ENCODE measurements at places on chromosomes 5 and 9. TPM values are rescaled to one million over a fixed set of nuclear protein-coding genes. Genes with fewer than 3 reads are reported as not detected.

GRCh38 chr5:64147849-64148441 lies 17.7 kb upstream of the RNF180 start:
- H3K27ac ChIP-seq = no peak overlapping the region
- H3K4me1 ChIP-seq = peaks cover 8% of the 10 kb centered on the region
- no peaks in the 10 kb centered on the region for H3K27me3 ChIP-seq
- peak; percentile 18 for DNase-seq
- no peaks in the 10 kb centered on the region for H3K36me3 ChIP-seq

- H3K4me1 ChIP-seq = peaks cover 17% of the 10 kb centered on the region
- DNase-seq = no peak
- H3K36me3 ChIP-seq = no peaks in the 10 kb centered on the region
- no peaks in the 10 kb centered on the region for H3K27me3 ChIP-seq
Measured at GRCh38 chr9:136117916-136118319, 757 bp downstream of the TMEM250 start.

DNA sequence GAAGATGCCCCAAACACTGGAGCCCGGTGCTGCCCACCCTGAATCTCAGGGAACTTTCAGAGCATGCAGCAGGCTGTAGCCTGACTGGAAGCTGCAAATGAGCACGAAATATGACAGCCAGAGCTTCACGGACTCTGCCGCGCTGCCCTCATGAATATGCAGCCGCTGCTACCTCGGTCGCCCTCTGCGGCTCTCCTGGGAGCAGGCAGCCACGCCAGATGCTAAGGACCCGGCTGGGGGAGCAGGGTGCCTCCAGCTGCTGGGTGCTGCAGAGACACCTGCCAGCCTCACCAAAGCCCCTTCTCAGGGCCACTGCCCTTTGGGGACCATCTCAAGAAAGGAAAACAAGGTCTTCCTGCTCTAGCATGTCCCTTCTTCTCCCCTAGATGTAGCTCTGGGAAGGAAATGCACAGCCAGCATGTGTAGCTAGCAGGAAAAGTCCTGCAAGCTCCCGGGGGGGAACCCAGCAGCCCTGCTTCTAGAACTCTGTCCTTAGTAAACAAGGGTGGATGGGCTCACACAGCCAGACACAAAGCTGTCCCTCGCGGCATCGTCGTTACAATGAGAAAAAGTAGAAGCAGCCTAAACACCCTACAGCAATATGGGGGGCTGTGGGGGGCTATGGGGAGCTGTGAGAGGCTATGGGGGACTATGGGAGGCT lies 56.8 kb upstream of the OLFM1 start:
- no peaks in the 10 kb centered on the region for H3K27me3 ChIP-seq
- H3K27ac ChIP-seq = no peak overlapping the region
- H3K36me3 ChIP-seq = no peaks in the 10 kb centered on the region
- H3K4me1 ChIP-seq = no peaks in the 10 kb centered on the region

GRCh38 chr5:56663523-56663922 lies 151.8 kb upstream of the MAP3K1 start:
- H3K36me3 ChIP-seq = no peaks in the 10 kb centered on the region
- no peaks in the 10 kb centered on the region for H3K4me1 ChIP-seq
- H3K4me3 ChIP-seq = no peak overlapping the region
- DNase-seq = no peak
- H3K27ac ChIP-seq = no peak overlapping the region

DNA sequence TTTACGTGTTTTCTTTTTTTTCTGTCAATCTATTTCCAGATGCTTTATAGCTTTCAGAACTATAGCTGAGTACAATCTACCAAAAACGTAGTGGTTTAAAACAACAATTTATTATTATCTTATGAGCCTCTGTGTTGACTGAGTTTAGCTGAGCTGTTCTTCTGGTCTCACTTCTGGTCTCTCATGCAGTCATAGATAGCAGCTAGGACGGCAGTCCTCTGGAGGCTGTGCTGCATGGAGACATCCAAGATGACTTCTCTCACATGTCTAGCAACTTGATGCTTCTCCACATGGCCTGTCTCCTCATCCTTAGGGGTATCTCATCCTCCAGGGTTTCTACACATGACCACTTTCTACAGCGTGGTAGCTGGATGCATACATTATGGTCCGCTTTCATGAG lies 22.0 kb upstream of the RAD23B start:
- no peaks in the 10 kb centered on the region for H3K27me3 ChIP-seq
- no peak overlapping the region for H3K27ac ChIP-seq
- no peak for DNase-seq

DNA sequence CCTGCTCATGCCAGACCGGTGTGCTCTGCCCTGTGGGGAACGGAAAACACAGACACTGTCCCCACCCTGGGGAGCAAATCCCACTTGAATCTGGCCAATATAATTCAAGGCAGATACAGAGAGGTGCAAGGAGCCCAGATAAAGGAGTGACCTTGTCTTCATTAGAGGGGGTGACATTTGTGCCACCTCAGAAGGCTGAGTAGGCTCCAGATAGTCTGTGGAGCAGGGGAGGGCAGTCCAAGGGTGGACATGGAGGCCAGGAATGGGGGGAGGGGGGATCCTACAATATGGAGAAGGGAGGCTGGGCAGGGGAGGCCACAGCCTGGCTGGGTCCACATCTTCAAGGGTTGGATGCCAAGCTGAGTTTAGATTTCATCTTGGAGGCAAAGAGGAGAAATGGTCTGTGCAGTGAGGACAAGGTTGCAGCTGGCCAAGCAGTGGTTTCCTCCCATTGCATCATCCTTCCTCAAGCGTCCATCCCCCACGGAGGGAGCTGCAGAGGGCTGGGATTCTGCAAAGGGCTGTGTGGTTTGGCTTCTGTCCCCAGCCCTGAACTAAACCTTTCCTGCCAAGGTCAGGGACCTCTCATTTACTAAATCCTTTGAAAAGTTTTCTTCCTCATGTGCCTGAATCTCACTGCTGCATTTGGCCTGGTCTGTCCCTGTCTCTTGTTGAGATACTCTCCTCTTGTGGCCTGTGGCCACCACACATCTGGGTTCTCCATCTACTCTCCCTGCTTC lies 60.1 kb downstream of the GALNT12 start:
- peaks cover 8% of the 10 kb centered on the region for H3K27me3 ChIP-seq
- no peak overlapping the region for H3K27ac ChIP-seq
- H3K4me1 ChIP-seq = peaks cover 10% of the 10 kb centered on the region
- H3K4me3 ChIP-seq = no peak overlapping the region

- H3K36me3 ChIP-seq = no peaks in the 10 kb centered on the region
- DNase-seq = no peak
- H3K27me3 ChIP-seq = no peaks in the 10 kb centered on the region
- no peak overlapping the region for H3K4me3 ChIP-seq
Measured at GRCh38 chr9:70382709-70383605, 31.5 kb downstream of the KLF9 start.

GRCh38 chr9:6356441-6356840 lies 28.3 kb downstream of the TPD52L3 start:
- H3K27ac ChIP-seq = no peak overlapping the region
- no peaks in the 10 kb centered on the region for H3K36me3 ChIP-seq
- H3K27me3 ChIP-seq = no peaks in the 10 kb centered on the region
- H3K4me3 ChIP-seq = no peak overlapping the region
- DNase-seq = no peak
- no peaks in the 10 kb centered on the region for H3K4me1 ChIP-seq

- no peaks in the 10 kb centered on the region for H3K36me3 ChIP-seq
- peaks cover 18% of the 10 kb centered on the region for H3K4me1 ChIP-seq
- no peaks in the 10 kb centered on the region for H3K27me3 ChIP-seq
- DNase-seq = peak; percentile 60
Measured at GRCh38 chr9:89421595-89421994, 76.3 kb downstream of the SEMA4D start.

DNA sequence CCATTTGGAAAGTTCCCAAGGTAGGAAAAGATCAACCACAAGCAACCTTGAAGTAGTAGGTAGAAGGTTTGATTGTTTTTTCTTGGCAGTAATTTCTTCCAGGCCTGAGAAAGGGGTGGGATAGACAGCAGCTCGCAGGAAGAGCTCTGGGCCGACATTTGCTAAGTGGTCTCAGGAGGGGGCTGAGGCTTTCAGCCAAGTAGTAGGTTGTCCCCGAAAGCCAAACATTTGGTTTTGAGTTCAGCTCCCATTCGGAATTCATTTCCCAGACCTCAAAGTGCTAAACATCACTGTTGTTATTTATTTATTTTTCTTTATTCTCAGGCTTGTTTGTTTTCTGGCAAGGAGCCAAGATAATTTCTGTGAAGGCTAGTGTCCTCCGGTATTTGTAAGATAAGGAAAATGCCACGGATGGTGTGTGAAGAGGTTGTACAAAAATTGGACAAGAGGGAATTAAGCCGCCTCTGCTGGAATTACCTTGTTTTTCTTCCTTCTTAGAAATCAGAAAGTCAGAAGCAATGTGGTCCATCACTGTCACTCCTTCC lies 112.1 kb downstream of the KIF4B start:
- no peaks in the 10 kb centered on the region for H3K36me3 ChIP-seq
- no peaks in the 10 kb centered on the region for H3K4me1 ChIP-seq
- H3K4me3 ChIP-seq = no peak overlapping the region
- no peak for DNase-seq
- no peak overlapping the region for H3K27ac ChIP-seq

- H3K27me3 ChIP-seq = no peaks in the 10 kb centered on the region
- DNase-seq = no peak
- no peak overlapping the region for H3K27ac ChIP-seq
- H3K4me3 ChIP-seq = peak overlapping the region; percentile 88
- H3K4me1 ChIP-seq = peaks cover 16% of the 10 kb centered on the region
Measured at GRCh38 chr5:172186114-172186695, 1.8 kb downstream of the STK10 start.

- H3K4me3 ChIP-seq = no peak overlapping the region
- H3K4me1 ChIP-seq = no peaks in the 10 kb centered on the region
- no peaks in the 10 kb centered on the region for H3K27me3 ChIP-seq
- H3K36me3 ChIP-seq = no peaks in the 10 kb centered on the region
- H3K27ac ChIP-seq = no peak overlapping the region
Measured at GRCh38 chr5:38051711-38052511, 206.4 kb upstream of the EGFLAM start.

DNA sequence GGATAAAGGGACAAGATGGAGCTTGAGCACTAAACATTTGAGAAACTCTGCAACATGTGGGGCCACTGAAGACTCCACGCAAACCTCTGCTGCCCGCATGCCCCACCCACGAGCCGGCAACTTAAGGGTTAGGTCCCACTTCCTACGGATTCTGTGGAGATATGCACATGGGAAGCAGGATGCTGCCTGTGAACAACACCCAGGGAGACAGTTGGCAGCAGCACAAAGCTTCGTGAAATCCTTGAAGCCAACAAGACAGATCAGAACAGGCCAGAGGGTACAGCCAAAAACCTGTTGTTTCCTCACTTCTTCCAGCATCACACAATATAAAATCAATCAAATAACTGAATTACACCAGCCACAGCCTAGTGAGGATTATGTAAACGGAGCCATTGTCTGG lies 270.4 kb downstream of the ENC1 start:
- H3K4me3 ChIP-seq = no peak overlapping the region
- H3K27ac ChIP-seq = no peak overlapping the region
- no peaks in the 10 kb centered on the region for H3K27me3 ChIP-seq
- no peaks in the 10 kb centered on the region for H3K36me3 ChIP-seq
- DNase-seq = no peak
- no peaks in the 10 kb centered on the region for H3K4me1 ChIP-seq

DNA sequence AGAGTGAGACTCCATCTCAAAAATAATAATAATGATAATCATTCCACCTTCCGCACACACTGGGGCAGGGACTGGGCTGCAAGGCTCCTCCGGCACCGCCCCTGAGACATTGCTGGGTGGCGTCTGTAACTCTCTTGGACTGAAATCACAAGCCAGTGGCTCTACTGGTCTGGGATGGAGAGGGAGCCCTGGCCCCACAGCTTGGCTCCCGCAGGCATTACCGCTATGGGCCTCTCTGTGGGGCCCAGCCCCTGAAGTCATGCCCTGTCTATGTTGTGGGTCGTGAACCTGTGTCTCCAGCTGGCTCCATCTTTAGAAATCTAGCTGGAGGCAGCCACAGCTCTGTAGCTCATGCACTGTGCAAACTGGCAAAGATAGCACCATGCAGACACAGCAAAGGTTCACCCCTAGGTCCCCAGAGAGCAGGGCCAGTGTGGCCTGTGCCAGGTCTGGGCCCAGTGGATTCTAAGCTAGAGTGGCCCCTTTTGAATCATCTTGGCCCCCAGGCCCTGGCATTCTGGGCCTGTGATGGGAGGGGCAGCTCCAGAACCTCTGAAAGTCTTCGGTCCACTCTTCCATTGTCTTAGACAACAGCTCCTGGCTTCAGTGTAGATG lies 36.1 kb upstream of the COL5A1 start:
- peaks cover 26% of the 10 kb centered on the region for H3K4me1 ChIP-seq
- no peak overlapping the region for H3K27ac ChIP-seq
- no peaks in the 10 kb centered on the region for H3K27me3 ChIP-seq
- no peak for DNase-seq
- no peaks in the 10 kb centered on the region for H3K36me3 ChIP-seq

DNA sequence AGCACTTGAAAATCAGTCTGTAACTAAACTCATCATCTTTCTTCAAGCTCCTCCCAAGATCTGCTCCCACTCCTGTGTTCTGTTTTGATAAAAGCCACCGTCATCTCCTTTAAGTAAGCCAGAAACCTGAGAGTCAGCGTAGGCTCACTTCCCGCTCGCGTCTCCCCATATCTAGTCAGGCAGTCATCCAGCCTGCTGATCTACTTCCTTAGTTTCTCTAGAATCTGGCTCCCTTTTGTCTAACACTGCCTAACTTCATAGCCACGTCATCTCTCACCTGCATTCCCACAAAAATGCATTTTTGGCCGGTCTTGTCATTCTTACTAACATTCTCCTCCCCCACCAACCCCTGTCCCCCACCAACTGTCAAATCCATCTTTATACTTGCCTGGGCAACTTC lies 3.0 kb upstream of the TJP2 start:
- H3K27ac ChIP-seq = no peak overlapping the region
- no peak overlapping the region for H3K4me3 ChIP-seq
- DNase-seq = peak; percentile 91

DNA sequence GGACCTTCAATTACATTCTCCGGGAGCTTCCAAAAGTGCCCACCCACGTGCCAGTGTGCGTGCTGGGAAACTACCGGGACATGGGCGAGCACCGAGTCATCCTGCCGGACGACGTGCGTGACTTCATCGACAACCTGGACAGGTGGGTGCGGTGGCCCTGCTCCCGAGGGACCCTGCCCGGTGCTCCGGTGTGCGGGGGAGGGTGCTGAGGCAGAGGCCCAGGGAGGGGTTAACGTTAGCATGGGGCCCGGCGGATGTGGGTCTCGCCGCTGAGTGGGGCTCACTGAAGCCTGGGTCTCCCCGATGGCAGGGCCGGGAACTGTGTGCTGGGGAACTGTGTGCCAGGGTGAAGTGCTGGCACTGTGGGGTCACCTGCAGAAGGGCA lies 10.6 kb upstream of the AJM1 start:
- H3K36me3 ChIP-seq = no peaks in the 10 kb centered on the region
- DNase-seq = no peak
- H3K4me1 ChIP-seq = no peaks in the 10 kb centered on the region

Gene KCNN2
- 0.29 TPM for total RNA-seq

Gene S1PR3
- total RNA-seq = 24.6 TPM

Gene SPATA31A7
- total RNA-seq = not detected

Gene C9
- 0.07 TPM for total RNA-seq

Measured in astrocyte (in vitro differentiated cells and primary cell).